ENCODE measurements at places on chromosomes 1 and 21.
A peak's percentile ranks its signal among the peaks of the same experiment; 100 is the strongest.

- DNase-seq, result no peak
These were observed 1328.6 kb downstream of the MRPL39 start for GRCh38 chr21:24278711-24279110.

- DNase-seq, result no peak
These were observed 616.0 kb downstream of the USP25 start for GRCh38 chr21:16345757-16346156.

DNA sequence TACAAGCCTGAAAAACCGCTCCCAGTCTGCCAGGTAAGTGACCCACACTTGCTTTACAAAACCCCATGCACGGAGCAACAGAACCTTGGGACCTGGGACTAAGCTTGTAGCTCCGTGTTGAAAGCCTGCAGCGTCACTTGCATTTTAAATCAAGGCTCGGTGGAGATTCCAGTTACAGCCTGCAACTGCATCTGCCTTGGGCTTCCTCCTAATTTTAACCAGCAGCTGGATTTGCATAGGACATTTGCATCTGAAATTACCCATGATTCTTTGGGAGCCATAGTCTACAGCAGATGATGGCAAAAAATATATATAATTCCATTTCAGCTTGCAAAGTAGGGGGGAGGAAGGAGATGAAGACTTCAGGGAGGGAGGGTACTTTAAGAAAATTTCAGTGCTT is 62.4 kb upstream of the IGSF21 start:
- no peak for DNase-seq

DNA sequence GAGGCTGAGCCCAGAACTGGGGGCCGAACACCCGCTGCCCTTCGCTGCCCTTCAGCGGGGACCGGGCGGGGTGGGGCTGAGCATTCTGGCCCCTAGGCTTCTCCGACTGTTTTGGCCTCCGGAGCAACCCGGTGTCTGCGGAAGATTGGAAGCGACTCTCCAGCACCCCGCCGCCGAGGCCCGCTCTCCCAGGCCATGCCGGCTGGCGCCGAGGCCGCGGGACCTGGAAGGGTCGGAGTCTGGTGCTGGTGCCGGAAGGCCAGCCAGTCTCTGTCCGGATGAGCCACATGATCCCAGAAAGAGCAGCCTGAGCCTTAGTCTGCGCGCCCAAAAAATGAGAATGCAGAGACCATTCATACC is 272.0 kb downstream of the FOXD2 start:
- no peak for DNase-seq

DNA sequence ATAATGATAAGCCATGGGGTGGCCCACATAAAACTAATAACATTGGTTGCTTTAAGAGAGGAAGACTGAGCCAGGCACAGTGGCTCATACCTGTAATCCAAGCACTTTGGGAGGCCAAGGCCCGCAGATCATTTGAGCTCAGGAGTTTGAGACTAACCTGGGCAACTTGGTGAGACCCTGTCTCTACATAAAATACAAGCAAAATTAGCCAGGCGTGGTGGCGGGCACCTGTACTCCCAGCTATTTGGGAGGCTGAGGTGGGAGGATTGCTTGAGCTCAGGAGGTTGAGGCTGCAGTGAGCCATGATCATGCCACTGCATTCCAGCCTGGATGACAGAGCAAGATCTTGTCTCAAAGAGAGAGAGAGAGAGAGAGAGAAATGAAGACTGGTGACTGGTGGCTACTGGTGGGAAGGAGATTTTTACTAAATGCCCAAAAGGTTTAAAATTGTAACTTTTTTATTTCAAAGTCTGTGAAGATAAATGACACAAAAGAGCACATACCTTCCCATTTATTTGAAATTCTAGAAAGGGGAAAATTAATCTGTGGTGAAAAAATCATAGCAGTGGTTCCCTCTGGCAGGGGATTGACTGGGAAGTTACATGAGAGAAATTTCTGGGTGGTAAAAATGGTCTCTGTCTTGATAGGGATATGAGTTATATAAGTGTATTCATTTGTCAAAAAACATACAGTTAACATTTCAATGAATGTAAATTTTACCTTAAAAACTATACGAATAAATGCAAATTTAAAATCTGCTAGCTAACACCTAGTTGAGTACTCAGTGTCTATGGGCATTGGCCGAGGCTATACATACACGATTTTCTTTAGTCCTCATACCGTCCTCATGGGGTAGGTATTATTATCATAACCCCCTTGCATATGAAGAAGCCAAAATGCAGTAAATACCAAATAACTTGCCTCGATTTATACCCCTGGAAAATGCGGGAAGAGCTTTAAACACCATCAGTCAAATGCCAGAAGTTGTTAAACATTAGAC is 2.2 kb upstream of the NBPF1 start:
- DNase-seq, result no peak

DNA sequence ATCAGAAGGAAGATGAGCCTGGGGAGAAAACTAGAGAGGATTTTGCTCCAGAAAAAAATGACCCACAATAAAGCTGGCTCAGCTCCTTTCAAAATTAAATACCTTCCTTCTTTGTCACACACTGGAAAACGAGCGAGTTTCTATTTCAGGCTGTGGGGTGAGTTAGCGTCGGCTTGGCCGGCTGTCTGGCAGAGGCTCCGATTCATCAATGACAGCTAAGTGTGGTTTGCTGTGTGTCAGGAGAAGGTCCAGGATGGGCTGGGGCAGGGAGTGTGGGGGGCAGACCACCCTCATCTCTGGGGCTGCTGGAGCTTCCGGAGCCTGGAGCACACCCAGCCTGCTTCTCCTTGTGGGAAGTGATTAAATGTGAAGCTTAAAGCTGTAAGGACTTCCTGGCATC is 120.2 kb downstream of the ETS2 start:
- DNase-seq, result no peak

DNA sequence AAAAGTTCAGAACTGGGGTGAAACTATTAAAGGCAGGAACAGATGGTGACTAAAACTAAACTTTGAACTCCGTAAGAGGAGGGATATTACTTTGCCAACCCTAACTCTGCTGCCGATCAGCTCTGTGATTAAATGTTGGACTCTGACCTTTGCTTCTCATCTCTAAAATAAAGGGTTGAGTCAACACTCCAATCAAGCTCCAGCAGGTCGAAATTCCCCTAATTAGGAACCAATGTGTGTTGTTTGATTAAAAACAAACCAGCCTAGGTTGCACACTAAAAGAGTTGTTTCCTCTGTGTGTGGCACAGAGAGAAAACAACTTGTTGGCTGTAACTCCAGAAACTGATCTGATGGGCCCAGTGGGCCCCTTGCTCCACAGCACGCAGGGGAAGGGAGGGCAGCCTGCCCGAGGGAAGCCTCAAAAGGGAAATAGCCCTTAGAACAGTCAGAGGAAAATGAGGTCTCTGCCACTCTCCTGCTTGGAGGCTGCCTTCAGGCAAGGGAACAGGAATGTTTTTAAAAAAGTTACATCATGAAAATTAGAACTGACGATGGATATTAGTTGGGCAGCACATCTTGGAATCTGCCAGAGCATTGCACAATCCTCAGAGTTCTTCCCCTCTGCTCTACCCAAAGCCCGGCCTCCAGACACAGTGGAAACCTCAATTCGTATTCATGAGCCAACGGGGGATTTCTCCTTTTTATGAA is 69.3 kb downstream of the KCTD3 start:
- no peak for DNase-seq

DNA sequence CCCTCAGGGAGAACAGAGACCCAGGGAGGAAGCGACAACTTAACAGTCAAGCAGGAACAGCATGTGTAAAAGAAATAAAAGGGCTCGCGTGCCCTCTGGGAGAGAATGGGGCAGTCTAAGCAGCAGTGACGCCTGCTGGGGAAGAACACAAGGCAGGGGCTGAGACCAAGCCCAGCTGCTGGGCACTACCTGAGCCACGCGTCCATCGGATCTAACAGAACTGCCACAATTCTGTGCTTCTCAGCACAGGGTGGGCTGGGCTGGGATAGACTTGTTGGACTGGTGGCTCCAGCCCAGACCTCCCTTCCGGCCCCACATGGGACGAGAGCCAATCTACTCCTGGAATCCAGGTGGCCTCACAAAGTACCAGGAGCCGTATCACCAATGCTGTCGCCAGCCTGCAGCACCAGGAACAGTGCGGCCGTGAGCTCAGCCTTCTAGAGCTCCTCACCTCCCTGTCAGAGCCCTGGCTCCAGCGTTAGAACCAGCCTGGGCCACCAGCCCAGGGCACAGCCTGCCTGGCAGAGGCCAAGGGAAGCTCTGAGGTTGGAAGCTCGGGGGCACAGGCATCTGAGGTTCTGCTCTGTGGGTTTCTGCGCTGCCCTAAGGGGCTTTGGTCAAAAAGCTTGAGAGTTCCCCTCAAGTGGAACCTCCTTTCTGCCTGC is 7.4 kb downstream of the LRRC47 start:
- no peak for DNase-seq

- DNase-seq, result no peak
These were observed 3.3 kb upstream of the COL8A2 start for GRCh38 chr1:36128126-36128904.

DNA sequence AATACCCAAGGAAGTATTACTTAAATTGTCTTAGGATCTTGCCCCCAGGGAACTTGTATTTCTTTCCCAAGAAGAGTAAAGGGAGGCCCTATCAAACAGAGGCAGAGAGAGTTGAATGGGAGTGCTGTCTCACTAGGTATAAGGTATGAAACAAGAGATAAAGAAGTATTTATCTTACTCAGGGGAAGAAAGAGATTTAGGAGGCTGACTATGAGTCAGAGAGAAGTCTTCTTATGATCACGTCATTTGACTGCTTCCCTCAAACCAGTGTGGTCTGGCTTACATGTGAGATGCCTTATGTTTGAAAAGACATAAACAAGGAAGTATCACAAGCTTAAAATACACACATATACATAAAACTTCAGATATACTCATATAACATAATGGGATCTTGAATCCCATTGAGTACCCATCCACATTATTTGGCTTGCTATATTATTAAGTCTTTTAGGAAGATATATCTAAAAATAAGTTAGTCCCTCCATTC is 29.6 kb downstream of the DUSP10 start:
- peak; percentile 30 for DNase-seq

DNA sequence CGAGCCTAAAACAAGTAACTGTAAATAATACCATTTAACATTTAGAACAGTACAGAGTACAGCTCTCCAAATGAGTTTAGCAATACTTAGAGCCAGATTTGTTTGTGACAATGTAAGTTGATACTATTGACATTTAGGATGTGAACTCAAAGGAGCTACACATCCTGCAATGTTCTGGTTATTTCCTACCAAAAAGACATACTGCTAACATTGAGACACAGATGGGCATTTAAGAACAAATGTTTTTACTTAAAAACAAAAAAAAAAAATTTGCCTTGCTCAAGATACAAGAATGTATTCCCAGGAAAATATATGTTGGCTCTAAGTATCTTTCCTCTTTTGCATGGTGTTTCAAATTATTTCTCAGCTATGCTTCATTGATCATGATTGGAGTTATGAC is 1464.8 kb upstream of the PRMT6 start:
- no peak for DNase-seq

- no peak for DNase-seq
These were observed 856 bp downstream of the AVPR1B start for GRCh38 chr1:206116191-206116872.

All from T-helper 1 cell (primary cell).